ENCODE measurements at places on chromosomes 12 and 14.

DNA sequence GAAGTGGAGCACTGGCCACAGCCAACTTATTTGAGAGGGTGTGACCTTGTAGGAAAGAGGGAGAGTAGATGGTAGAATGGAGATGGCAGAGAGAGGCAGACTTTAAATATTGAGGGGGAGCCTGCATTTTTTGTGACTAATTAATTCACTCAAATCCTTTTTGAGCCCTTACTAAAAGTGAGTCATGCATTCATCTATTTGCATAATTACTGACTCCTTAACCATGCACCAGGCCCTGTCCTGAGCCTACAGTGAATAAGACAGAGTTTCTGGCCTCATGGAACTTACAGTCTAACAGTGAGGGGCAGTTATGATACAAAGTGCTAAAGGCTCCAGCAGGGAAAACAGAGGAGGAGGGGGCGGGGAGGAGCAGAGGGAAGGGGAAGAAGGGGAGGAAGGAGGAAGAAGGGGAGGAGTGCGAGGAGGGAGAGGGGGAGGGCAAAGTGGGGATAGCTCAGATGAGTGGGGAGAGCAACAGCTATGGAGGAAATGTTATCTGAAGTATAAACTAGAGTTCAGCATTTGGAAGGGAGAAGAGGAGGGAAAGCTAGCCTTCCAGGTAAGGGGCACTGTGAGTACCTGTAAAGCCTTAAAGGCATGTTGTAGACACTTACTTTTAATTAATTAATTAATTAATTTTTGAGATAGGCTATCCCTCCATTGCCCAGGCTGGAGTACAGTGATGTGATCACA lies 7.5 kb upstream of the CTDSP2 start:
- no peak for DNase-seq

- no peak for DNase-seq
These were observed 15.5 kb upstream of the BEGAIN start for GRCh38 chr14:100602621-100603230.

DNA sequence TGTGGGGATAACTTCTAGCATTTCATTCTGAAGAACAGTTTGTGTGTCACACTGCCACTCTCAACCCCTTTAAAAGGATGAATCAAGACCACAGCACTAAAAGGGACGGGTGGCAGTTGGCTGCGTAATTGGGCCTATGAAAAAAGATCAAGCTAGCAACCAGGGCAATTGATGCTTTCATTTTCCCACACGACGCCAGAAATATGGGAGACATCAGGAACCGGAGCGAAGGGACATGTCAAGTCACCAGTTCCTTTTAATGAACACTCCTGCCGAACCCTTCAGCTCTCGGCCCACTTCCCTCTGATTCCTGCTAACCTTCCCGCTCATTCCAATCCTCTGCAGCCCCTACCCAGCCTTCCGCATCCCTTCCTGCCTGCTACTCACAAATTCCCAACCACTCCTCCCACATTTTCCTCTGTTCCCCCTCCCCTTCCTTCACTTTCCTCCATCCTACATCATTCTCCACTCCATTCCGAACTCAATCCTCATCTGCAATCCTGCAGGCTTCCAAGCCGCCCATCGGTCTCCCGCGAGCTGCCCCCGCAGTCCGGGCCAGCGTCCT lies 753 bp downstream of the CSRNP2 start:
- peak; percentile 19 for DNase-seq

- DNase-seq: no peak
These were observed 64.1 kb upstream of the RFLNA start for GRCh38 chr12:124230789-124231188.

DNA sequence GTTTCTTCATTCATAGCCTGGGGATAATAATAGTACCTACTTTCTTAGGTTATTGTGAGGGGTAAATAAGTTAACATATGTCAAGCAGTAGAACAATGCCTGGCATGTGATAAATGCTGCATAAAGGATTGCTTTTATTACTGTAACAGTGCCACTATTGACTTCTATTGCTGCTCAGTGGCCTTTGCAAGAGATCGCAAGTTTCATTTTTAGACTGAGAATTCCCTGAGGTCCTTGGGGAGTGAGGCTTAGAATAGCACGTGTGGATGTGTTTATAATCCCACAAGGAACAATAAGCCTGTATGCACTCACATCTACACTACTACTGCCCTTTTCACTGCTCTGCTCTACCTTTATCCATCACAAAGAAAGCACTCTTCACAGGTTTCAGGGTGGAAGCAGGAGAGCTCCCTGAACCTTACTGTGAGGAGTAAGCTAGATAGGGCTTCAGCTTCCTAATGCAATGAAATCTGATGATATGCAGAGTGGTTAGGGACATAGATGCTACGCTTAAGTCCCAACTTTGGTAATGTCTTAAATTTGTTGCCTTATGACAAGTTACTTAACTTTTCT lies 302.6 kb downstream of the SNAPC1 start:
- DNase-seq: peak; percentile 25

DNA sequence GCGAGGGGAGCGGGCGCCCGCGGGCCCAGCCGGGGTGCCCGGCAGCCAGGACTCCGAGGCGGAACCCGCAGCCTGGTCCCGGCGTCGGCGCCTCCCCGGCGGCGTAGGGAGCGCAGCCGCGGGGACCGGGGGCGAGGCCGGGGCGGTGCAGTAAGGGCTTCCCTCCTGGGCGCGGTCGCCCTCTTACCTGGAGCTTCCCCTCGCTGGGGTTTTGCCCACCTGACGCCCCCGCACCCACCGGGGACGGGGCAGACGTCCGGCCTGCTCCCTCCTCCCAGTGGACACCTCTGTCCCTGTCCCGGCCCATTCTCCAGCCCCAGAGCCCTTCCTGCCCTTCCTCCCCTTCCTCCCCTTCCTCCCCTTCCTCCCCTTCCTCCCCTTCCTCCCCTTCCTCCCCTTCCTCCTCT lies 413 bp upstream of the TUBA1C start:
- no peak for DNase-seq

DNA sequence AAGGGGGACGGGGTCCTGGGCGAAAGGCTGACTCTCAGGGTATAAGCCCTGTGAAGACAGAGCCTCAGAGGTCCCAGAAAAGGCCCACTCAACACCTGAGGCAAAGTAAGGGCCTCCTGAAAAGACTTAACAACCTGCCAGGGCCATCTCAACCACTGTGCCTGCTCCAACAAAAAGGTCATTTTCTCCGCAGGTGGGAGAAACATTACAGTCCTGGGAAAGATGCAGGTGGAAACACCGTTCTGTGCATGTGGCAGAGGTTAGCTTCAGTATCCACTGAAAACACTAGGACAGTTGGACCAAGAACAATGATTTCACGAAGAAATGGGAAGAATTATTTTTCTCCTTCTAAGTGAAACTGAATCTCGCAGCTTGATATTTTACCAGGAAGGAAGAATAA lies 50.9 kb downstream of the CCDC88C start:
- DNase-seq: no peak
